Putamen (tissue), 1 donor: ENCODE measurements at places on chromosomes 7 and 10.

DNA sequence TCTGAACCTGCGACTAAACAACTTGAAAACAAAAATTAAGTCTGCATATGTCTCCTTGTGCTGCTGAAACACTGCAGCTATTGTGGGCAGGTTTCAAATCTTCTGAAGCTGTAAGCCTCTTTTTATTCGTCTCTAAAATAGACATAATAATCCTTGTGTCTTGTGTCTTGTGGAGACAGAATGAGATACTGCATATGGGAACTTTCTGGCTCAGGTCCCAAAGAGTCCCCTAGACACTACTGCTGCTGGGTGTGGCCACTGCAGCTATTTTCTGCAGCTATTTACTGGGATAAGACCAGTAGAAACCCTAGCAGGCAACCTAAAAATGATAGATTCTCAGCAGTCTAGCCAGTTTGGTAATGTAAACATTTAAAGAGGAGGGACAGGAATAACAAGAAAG, 252.0 kb downstream of the ELMO1 start:
- no peak for DNase-seq

GRCh38 chr7:47777531-47778152, 170.6 kb downstream of the PKD1L1 start:
- DNase-seq = no peak

- DNase-seq = no peak
Observed at GRCh38 chr10:92690915-92691590, 1.3 kb downstream of the HHEX start.

GRCh38 chr10:11242443-11243387, 225.0 kb downstream of the CELF2 start:
- no peak for DNase-seq
